ENCODE measurements at places on chromosomes 6 and 20.

DNA sequence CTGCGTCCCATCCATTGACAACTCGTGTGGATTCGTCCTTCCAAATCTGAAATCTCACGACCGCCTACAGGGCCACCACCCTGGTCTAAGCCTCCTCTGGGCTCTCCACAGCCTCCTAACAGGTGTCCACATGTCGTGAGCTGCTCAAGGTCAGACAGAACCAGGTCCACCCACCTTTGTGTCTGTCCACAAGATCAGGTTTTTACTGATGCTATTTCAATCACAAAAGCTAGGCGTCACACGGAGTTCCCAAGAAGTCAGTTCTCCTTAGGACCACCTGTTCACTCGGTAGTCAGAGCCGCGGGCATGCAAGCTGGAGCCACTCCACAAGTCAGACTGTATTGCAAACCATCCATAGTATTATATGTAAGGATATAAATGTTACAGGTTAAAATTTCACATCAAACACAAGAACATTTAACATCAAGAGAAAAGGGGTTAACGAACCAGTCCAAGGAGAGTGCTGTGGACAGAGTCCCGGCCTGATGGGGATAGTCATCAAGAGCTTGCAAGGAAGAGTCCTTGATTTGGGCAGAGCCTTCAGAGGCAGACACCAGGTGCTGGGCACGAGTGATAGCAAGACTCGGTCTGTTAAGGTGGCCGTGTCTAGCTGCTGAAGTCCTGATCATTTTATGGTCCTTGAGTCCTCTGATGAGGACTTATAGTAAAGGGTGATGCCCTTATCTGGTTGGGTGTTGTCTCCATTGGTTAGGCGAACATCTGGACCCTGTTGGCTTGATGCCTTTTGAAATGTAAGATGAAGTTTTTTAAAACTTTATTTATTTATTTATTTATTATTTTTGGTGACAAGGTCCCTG is 731 bp upstream of the DNPH1 start:
- no peak for DNase-seq

- peak; percentile 25 for DNase-seq
Measured at GRCh38 chr6:22471132-22471690, 98.2 kb upstream of the HDGFL1 start.

- no peak for DNase-seq
Measured at GRCh38 chr6:134508862-134509498, 191.1 kb upstream of the SGK1 start.

GRCh38 chr6:164130151-164130550 is 715.6 kb downstream of the QKI start:
- no peak for DNase-seq

GRCh38 chr20:19741924-19742323 is 16.1 kb upstream of the RIN2 start:
- DNase-seq, result no peak

DNA sequence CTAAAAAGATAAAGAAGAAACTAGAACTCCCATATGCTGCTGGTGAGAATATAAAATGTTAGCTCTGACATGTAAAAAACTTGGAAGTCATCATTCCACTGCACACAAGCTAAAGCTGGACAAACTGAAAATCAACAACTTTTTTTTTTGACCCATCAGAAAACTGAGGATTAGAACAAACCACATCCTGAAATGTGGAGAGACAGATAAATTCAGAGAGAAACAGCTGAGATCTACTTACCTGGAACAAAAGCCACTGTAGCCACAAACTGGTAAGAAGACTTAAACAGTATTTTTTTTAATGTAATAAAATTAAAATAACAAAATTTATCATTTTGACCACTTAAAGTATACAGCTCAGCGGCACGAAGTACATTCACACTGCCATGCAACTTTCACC is 408.5 kb upstream of the RGS17 start:
- DNase-seq, result no peak

GRCh38 chr6:36963451-36964290 is 9.1 kb downstream of the PI16 start:
- DNase-seq, result peak; percentile 23

DNA sequence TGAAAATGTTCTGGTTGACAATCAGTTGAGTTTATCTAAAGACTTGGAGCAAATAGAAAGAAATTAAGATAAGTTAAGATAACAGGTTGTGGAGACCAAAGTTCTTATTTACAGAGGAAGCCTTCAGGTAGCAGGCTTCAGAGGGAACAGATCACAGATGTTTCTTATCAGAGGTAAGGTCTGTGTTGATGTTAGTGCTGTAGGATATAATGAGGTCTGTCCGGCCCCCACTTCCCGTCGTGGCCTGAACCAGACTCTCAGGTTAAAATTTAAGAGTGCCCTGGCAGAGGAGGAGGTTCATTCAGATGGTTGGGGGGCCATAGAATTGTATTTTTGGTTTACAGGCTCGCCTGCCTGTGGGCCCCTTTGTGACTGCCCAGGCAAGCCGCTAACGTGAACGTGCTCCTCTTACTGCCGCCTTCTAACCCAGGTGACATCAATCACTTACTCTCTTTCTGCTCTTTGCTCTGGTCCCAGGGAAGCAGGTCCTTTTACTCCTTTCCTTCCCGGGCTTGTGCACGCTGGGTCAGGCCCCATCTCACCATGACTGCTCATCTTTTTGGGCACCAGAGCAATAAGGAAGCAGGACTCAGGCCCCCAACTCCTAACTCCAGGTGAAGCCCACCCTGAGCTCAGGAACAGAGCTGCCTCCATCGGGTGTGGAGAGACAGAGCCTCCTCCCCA is 18.3 kb upstream of the UNC93A start:
- DNase-seq, result no peak

GRCh38 chr20:56808732-56809131 is 179.6 kb downstream of the TFAP2C start:
- no peak for DNase-seq

DNA sequence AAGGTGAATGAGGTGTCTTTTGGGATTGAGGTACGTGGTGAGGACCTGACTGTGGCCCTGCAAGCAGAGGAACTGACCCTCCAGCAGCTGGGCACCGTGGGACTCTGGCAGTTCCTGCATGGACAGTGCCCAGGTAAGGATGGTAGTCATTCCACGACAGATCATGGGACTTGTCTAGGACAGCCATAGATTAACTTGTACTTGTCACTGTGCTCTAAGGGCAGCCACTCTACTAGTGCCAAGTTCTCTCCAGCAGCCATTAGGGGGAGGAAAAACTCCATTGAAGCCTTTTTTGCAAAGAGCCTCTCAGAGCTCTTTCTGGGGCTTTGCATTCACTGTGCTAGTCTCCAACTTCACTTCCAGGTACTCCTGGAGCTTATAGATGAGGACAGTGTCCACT is 20.4 kb downstream of the TAF11 start:
- no peak for DNase-seq

DNA sequence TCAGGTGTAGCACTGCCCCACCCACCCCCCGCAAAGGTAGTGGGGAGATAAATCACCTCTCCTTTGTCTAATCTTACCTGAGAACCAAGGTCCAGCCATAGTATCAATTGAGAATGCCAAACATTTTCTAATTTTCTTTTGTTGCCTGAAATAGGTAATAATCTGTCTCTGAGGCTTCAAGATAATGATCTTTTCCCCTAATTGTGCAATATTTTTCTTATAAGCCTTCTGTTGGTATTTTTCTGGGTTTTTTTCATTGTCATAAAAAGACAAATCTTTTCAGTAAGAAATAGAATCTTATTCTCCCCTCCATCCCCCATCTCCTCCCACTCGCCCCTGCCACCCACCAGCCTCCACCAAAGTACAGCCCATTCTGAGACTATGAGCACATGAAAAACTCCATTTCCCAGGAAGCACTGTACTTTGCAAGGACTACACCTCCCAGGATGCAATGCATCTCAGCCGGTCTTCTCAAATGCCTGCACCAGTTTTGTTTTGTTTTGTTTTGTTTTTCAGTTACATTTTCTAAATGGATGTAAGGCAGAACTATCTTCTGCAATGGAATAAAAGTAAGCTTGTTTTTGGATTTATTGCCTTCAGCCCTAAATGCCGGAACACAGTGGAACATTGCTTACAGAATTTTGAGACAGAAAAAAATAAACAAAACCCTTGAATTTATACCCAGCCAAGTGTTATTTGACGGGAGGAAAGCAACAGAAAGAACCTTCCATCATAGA is 268.0 kb downstream of the TFAP2A start:
- DNase-seq, result peak; percentile 50

DNA sequence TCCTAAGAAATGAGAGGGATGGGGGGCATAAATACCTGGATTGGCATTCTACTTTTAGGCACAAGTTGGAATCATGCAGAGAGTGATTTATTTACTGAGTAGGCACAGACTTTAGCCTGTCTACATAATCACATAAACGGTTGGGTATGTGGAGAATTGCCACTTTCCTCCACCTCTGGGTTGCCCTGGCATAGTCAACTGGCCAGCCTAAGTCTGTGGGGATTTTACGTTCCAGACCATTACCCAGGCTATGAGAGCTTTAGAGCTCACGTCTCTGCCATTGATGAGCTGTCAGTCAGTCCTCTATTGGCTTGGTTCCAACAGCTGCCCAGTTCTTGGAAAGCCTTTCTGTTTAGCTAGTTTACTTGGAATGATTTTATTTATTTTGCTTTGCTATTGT is 5.0 kb upstream of the BHLHE23 start:
- no peak for DNase-seq

DNA sequence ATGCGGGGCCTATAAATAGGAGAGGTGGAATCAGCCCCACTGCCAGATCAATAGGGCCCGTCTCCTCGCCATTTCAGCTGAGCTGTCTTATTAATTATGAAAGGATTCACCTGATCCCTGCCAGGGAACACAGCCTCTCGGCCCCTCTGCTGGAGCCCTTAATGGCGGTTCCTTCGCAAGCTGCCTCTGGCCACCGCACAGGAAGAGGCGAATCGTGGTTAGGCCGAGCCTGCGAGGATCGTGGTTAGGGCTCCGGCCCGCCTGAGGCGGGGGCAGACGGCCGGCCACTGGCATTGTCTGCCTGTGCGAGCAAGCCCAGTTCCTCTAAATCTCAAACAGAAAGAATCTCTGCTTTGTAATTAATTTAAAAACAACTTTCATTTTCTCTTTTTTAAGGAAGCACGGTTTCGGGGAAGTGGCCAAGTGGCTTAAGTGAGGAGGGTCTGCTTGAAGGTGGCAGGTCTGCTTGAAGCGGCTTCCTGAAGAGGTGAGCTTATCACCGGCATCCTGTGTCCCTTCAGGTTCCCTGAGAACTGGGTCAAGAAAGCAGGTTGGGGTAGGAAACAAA is 9.2 kb downstream of the NRN1 start:
- DNase-seq, result no peak

GRCh38 chr6:139539852-139540251 is 165.4 kb upstream of the CITED2 start:
- DNase-seq, result peak; percentile 79

DNA sequence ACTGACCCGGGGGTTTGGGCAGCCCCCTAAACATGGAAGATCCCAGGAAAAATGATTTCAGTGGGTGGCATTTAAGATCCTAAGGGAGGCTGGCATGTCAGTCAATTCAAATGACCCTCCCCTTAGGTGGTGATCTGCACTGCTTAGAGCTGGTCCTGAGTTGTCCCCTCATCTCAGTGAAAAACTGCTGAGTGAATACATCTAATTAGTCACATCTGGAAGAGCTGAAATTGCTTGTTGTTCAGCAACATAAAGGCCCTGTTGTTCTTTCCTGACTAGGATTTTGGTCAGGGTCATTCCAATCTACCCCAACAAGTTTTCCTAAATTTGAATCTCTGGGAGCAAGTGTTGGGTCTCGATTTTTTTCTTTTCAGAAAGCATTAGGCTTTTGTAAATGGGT is 126.4 kb downstream of the LCA5 start:
- no peak for DNase-seq

DNA sequence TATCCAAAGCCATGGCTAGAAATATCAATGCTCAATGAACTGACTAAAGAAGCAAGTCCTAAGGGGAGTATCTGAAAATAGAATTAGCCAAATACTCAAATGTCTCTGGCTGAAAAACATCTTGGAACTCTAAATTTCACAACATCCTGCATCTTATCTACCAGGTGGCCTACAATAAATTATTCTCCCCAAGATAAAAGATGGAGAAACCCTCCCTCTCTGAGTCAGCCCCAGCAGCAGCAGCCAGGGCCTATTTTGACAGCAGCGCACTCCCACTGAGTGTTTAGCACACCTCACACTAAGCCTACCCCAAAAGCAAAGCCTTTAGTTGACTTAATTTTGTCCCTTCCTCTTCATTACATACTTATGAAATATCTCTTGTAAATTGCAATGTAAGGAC is 5.9 kb downstream of the CALHM6 start:
- no peak for DNase-seq

DNA sequence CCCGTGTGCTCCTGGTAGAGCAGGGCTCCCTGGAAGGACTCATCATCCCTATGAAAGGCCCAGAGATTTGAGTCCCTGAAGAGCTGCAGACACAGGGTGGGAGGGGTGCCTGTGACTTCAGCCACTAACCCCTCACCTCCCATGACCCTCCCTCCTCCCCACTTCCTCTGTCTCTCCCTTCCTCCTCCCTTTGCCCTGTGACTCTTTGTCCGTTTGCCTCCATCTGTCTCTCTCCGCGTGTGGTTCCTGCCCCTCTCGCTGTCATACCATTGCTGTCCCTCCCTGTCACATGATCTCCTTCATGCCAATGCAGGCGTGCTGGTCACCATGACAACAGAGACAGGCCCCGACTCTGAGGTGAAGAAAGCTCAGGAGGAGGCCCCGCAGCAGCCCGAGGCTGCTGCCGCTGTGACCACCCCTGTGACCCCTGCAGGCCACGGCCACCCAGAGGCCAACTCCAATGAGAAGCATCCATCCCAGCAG is 19.0 kb downstream of the EPB41L1 start:
- DNase-seq, result no peak

DNA sequence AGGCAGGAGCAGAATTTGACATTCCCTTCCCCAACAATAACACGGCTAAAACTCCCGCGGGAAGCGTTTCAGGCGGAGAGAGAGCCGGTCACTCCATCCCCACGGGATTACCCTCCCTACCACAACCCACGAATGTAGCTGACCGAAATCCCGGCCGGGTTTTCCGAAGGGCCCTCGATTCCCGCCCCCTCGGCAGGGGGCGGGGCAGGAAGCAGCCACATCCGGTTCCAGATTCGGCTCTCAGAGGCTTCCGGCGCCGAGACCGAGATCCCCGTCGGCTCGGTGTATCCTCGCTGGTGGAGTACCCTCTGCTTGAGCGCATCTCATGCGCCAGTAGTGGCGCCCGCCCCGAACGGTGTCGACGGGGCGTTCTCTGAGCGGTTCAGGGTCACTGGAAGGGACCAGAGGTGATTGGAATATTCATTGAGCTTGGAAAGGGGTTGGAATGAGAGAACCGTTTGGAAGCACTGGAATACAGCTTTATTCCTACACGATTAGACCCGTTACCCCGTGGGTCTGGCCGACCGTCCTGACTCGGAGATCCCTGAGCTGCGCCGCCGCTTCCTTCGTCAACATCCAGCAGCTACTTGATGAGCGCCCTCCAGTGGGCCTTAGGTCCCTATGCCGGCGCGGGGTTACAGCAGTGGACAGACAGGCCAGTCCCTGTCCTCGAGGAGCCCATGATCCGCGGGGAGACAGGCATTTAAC is 649 bp upstream of the RGL2 start:
- DNase-seq, result peak; percentile 90

- DNase-seq, result no peak
Measured at GRCh38 chr20:1577906-1578305, 20.4 kb upstream of the SIRPD start.

DNA sequence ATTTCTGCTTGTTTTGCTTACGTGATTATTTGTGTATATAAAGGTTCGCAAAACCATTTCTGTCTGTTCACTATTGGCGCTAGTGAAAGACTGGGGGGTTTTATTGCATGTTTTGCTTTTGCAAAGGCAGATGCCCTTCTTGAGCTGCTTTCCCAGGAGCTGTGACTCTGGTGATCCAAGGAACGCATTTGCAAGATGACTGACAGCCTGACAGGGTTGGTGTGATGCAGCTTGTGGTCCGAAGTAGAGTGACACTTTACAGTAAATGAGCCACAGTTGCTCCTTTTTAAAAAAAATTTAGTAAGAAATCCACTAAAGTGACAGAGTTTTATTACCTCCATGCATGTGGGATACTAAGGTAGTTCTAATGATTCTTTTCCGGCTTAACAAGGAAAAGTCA is 73.7 kb downstream of the TPD52L1 start:
- no peak for DNase-seq
